Bone marrow (tissue), 2 donors: ENCODE measurements at places on chromosomes 4 and X.

GRCh38 chr4:115781528-115782146 lies 668.2 kb upstream of the NDST4 start:
- no peak for DNase-seq

GRCh38 chr4:142104041-142104440 lies 467.7 kb downstream of the IL15 start:
- peak; percentile 60 for DNase-seq

DNA sequence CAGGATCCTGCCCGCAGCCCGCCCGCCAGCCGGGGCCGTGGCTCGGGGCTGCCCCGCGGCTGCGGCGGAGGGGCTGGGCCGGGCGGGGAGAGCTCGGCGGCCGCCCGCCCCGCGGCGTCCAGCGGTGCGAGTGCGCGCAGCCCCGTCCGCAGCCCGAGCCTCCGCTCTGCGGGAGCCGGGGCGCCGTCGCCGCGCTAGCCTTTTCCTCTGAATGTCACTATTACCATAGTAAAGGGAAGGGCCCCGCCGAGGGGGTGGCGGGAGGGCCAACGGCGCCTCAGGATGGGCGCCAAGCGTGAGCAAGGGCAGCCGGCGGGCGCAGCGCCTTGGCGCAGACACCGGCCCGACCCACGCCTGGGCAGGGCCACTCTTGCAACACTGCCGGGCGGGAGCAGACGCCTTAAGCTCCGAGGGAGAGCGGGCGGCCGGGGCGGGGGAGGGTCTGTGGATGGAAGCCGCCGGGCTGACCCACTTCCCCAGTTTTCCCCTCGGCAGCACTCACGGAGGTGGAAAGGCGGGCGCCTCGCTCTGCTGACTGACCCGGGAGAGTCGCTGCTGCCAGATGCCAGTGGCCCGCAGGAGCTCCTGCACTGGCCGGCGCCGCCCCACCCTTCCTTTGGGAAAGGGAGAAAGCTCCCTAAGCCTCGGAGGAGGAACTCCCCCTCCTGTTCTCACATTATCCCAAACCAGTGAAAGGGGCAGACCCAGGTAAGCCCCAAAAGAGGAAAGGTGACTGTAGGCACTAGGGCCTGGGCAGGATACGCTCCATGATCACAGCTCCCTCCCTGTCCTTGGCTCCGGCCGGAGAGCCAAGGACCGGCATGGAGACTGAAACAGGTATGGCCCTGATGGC lies 329.4 kb downstream of the HNRNPD start:
- DNase-seq, result no peak

DNA sequence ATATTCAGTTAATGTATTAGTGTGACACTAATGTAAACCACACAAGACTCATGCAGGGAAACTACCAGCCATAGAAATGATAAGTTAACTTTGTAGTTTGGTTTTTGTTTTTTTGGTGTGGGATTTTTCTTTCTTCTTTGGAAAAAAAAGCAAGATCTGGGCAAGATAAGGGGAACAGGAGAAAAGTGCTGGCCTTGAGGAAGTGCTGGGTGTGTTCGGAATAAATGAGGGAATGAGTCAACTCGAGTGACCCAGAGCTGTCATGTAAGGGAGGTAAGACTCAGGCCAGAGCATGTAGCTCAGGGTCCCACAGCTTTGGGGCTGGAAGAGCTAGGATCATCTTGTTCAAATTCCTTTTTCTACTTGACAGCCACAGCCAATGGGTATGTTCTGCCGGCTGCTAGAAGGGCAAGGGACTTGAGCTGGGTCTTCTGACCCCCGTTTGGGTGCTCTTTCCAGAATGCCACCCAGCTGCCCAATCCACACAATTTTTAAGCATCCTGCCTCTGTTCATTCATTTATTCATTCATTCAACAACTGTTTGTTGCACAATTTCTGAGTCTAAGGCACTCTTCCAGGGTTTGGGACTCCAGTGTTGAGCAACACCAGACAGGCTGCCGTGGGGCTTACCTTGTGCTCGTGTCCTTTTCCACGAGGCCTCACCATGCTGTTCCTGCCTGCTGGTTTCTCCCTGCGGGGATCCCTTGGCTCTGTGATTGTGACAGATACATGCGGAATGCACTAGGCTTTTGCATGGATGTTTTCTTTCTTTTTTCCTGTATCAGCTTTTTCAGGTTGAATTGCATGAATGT lies 54.5 kb downstream of the CLDN34 start:
- no peak for DNase-seq

DNA sequence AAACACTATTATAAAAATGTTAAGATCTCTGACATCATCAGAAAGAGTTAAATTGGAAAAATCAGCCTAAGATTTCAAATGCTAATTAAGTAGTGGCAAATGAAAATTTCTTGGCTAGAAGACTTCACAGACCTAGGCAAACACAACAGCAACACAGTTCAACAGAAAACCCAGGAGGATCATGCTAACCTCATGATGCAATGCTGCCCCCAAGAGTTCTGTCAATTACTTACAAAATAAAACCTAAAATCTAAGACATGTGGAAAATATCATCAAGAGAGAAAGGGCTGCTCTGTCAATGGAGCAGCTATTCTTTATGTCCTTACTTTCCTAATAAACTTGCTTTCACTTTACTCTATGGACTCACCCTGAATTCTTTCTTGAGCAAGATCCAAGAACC lies 21.0 kb downstream of the S100G start:
- DNase-seq, result no peak

DNA sequence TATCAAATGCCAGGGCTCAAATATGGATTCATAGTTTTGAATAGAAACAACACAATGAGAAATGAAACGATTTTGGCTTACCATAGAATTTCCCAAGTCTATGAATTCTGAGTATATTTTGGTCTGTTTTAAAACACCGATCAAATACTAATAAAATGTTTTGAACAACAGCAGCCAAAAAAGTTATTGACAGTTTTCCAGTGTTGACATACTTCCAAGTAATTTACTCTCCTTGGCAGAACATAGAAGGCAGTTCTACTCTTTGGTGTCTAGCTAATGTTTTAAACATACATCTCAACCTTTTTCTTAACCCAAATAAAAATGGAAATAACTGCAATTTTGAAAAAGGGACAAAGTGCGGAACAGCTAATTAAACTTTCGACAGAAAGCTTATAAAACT lies 1419.8 kb downstream of the ADGRL3 start:
- no peak for DNase-seq

GRCh38 chr4:153494562-153494961 lies 28.4 kb downstream of the TMEM131L start:
- DNase-seq, result no peak

DNA sequence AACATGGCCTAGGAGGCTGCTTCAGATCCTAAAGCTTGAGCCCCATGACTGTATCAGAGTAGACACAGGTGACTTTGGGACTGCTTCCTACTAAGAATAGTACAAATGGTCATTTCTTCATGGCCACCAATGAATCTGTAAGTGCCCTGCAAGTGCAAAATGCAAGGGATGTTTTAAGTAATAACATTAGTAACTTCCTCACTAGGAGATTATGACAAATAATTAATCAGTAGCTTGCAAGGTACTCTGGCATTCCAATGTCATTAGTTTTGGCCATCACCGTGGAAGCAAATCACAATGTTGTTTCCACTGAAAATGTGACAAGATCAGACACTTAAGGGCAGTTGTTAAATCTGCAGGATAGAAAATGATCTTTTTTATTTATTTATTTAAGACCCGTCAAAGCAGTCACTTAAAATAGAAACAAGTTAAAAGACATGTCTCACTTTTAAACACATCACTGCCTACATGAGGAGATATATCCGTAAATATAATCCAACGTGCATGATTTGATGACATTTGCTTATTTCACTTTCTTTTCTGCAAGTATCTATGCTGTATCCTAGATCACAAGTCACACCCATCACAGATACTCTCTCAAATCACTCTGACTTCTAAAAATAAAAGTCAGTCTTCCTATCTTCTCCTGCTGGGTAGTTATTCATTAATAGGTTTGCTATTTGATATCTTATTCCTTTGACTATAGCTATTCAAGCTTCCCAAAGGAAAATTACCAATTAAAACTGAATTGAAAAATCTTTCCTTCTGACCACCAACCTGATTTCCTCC lies 400.6 kb downstream of the IL15 start:
- DNase-seq, result no peak

DNA sequence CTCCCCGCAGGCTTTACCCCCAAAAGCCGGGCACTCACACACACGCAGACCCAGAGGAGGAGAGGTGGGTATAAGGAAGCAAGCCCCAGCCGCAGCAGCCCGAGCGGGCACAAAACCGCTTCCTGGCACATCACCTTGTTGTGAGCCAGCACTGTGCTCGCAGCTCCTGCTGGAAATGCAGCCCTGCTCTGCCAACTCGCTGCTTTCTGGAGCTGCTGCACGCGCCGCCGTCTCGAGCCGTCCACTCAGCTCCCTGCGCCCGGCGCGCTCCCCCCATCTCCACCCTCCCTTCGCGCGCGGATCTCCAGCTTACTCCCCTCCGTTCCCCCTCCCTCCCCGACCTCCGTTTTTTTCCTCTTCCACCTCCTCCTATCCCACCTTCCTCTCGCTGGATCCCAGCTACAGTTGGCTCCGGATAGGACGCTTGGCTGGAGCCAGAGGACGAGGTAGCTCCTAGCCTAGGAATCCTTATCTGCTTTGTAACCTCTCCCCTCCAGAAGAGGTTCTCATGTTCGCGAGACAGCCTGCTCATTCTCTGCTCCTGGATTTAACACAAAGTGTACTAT lies at the start of gene SPOCK3:
Gene SPOCK3, minus strand, starts transcription at position 179 of the 566 bp plus-strand sequence.
- DNase-seq, result peak; percentile 18

DNA sequence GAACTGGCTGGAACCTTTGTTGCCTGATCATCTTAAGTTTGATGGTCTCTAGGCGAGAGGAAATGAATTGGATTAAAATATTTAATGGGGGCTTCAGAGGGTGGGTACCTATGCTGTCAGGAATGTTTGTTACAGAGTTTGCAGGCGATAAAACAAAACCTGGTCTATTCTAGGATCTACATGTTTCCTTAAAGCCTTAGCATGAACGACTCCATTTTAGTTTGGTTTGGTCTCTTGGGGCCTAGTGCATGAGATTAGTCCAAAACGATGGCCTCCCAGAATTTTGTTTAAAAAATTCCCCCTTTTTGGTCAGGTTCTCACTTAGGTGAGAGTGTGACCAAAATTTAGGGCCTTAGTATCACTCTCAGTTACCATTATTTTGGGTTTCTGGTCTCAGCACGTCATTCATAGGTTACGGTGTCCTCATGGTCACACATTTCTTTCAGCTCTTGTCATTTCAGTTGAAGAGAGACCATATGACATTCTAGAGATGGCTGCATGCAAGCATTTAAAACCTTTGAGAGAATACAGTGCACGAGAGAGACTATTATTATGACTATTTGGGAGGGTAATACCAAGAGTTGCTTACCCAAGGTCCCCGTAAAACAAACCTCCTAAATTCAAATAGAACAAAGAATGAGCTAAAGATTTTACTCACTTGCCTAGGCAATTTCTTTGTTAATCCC lies 13.8 kb downstream of the MOB1B start:
- no peak for DNase-seq

DNA sequence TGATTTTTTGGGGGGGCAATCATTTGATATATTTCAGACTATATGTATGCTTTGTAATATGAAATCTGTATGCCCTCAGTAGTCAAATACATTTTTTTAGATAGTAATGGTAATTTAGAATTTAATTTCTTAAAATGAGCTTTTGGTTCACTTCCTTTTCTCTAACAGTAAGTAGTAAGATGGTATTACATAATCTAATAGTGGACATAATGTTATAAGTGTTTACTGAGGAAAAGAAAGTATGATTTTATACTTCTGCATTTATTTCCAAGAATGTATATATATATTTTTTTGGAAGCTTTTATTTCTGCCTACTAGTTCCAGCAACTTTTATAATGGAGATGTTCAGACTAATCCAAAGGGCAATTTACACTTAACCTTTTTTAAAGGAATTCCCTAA lies 1450.7 kb upstream of the TENM3 start:
- no peak for DNase-seq

- no peak for DNase-seq
Observed at GRCh38 chr4:105970371-105970770, 75.1 kb downstream of the NPNT start.

DNA sequence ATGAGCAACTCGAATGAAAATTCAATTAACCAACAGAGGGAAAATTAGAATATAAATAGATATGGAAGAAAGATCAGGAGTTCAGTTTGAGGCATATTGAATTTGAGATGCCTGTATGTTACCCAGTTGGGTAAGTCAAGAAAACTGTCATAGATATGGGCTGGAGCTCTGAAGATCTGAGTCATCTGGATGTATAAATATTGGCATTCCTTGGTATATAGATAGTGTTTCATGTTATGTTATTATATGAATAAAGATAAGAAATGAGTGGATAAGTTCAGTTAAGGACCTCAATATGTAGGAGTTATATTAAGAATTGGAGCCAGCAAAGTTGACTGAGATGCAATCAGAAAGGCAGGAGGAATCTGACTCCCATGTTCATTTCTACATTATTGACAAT lies 543.6 kb upstream of the SMIM31 start:
- no peak for DNase-seq

- DNase-seq, result no peak
Observed at GRCh38 chr4:58587856-58588255, 1477.7 kb upstream of the IGFBP7 start.

DNA sequence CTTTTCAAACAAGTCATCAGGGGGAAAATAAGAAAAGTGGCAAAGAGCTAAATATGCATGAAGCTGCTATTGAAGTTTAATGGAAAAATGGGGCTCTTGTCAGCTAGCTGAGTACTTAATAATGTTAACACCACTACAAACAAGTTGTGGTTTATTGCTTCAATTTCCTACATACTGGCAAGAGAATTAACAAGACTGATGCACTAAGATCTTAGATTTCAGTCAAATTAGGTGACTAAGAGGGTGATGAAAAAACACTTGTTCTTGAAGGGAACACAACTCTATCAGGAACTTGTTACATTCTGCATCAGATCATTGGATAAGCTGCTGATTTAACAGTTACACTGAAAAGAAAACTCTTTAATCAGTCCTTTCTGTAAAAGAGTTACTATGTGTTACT lies 234.6 kb upstream of the AFF2 start:
- DNase-seq, result no peak

DNA sequence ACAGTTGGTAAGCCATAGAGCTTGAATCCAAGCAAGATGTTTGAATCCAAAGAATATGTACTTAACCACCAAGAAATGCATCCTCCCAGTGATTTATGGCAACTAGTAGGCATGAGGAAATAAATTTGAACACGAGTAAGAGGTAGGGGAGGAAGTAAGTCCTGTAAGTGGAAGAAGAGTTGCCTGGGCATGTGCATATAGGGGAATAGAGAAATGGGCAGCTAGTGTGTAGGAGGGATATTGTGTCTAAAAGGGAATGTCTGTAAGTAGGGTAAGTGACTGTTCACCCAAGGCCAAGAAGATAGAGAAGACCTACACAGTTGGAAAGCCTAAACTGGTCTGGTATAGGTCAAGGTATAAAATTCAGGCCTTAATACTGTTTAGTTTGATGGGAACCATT lies 4.6 kb downstream of the SH3BGRL start:
- no peak for DNase-seq

- DNase-seq, result no peak
Observed at GRCh38 chrX:121227888-121228287, 180.5 kb downstream of the GLUD2 start.

GRCh38 chr4:3793545-3793944 lies 27.4 kb downstream of the ADRA2C start:
- DNase-seq, result no peak

DNA sequence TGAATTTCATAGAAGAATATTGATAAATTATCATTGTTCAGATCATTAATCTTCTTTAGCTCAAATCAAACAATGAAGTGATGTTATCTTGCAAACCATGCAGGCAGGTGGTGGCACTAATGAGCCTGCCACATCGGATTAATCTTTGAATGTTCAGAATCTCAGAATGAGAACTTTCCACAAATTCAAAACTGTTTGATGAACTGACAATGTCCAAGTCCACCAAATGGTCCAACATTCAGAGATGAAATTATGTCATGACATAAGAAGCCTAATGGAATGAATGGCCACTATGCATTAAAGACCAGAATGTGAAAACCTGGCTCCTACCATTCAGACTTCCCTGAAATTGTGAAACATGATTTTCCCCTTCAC lies 67.5 kb downstream of the SORBS2 start:
- DNase-seq, result no peak
